Right hindlimb (tissue), 1 donor: ENCODE measurements at places on chromosomes 1 and 21.

GRCh38 chr1:33342041-33342723 is 21.3 kb upstream of the A3GALT2 start:
- DNase-seq: peak; percentile 90

GRCh38 chr21:30194701-30195299 is 21.1 kb downstream of the CLDN8 start:
- no peak for DNase-seq

DNA sequence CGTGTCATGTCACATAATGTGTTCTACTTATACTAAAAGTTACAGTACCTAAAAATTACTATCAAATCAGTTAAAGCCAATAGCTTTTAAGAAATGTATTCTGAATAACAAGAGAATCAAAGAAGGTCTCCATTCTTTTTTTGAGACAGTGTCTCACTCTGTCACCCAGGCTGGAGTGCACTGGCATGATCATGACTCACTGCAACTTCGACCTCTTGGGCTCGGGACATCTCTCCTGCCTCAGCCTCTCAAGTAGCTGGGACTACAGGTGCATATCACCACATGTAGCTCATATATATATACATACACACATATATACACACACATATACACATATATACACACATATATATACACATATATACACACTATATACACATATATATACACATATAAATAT is 20.1 kb downstream of the COP1 start:
- no peak for DNase-seq

DNA sequence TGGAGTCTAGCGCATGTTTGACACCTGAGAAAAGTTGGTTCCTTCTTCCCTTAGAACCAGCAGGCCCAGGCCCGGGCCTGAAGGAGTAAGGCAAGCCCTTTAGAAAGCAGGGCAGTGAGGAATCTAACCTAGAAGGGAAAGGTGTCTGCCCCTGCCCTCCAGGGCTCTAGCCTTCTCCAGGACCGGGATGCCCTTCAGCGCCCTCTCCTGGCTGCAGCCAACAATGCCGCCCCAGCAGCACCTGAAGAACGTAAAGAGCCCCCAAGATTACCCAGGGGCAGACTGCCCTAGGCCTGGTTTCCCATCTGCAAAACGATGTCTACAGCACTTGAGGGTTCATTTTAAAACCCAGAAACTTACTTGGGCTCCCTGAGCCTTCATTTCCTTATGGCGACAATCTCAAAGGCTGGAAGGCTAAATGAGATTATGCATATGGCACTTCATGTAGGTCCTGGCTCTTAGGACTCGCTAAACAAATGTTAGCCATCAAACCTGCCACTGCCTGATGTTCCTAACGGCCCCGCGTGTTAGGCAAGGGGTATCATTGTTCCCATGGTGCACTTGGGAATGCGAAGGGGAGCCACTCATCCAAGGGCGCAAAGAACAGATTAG is 106.7 kb upstream of the KLHDC7A start:
- no peak for DNase-seq

GRCh38 chr1:29832936-29833335 is 596.6 kb downstream of the PTPRU start:
- DNase-seq: no peak

GRCh38 chr1:212557739-212558692 is 50.5 kb upstream of the ATF3 start:
- DNase-seq: peak; percentile 63

DNA sequence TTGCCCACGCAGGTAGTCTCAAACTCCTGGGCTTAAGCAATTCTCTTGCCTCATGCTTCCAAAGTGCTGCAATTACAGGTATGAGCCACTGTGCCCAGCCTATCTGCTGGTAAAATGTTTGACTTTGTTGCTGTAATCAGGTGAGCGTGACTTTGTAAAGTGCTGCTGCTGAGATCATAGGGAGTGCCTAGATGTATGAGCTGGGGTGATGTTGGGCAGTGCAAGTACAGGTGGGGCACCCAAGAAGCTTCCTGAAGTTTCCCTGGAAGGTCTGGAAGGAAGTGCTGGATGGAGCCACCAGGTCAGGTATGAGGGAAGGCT is 43.1 kb downstream of the KIF21B start:
- DNase-seq: no peak
